T-cell (primary cell): ENCODE measurements at places on chromosomes 13 and 19. TPM values are rescaled to one million over a fixed set of nuclear protein-coding genes. Genes with fewer than 3 reads are reported as not detected.
A peak's percentile ranks its signal among the peaks of the same experiment; 100 is the strongest.

DNA sequence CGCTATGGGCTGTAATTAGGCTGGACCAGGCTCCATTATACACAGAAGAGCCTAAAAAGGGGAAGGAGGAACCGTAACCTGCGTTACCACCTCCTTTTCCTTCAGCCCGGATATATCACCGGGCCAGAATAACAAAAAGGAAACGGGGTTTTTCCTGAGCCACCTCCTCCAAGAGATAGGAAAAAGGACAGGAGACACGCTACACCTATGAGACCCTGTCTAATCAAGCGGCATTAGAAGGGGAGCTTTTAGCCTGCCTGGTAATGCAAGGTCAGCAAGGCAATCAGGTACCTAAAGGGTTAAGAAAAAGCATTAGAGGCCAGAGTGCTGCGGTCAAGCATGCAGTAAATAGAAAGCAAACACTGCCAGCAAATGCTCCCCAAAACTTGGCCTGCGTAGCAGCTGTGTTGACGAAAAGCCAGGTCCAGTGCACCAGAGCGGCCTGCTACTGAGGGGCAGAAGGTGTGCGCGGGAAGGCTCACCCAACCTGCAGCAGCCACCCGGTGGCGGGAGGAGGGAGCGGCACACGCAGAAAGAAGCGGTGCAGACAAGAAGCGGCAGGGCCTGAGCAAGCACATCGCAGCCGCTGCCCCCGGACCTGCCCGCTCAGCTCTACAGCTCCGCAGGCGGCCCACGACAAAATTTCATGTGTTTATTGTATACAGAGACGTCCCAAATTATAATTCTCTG, 1466.1 kb downstream of the UQCRFS1 start:
- DNase-seq = no peak

DNA sequence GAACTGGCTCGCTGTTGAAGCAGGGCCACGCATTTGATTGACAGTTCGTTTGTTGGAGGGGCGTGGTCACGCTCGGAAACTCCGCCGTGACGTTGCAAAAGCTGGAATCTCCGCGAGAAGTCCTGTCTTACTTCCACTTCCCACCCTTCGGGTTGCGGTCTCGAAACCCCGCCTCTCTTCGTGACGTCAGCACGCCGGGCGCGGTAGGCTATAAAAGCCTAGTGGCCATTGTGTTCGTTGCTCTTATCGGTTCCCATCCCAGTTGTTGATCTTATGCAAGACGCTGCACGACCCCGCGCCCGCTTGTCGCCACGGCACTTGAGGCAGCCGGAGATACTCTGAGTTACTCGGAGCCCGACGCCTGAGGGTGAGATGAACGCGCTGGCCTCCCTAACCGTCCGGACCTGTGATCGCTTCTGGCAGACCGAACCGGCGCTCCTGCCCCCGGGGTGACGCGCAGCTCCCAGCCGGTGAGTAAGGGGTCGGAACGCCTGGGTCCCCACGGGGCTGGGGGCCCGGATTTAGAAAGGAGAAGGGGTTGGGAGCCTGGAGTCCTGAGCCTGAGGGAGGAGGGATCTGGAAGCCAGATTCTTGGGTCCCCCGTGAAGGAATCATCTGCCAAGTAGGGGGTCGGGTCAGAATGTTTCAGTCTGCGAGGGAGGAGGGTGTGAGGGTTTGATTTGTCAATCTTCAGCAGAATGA, at the start of gene PPP1R15A:
PPP1R15A (plus strand) TSS at position 240 of the 702 bp plus-strand sequence. CDS start 813 bp downstream, outside the sequence.
- DNase-seq = peak; percentile 96

DNA sequence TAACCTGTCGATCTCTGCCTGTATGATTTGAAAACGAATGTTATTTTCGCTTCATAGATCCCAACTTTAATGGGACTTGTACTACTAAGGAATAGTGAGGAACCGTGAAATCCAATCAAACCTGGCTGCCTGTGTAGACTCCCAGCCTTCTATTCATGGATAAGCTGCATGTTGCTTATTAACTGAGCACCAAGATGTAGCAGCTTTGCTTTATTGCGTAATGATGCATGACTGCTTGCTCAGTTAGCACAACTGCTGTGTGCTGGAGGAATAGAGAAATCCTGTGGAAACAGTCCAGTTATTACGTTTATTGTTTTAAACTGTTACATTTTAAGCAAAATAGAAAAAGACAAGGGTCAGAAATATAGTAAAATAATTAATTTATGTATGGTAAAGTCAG, 108.2 kb downstream of the SHISA2 start:
- no peak for DNase-seq

DNA sequence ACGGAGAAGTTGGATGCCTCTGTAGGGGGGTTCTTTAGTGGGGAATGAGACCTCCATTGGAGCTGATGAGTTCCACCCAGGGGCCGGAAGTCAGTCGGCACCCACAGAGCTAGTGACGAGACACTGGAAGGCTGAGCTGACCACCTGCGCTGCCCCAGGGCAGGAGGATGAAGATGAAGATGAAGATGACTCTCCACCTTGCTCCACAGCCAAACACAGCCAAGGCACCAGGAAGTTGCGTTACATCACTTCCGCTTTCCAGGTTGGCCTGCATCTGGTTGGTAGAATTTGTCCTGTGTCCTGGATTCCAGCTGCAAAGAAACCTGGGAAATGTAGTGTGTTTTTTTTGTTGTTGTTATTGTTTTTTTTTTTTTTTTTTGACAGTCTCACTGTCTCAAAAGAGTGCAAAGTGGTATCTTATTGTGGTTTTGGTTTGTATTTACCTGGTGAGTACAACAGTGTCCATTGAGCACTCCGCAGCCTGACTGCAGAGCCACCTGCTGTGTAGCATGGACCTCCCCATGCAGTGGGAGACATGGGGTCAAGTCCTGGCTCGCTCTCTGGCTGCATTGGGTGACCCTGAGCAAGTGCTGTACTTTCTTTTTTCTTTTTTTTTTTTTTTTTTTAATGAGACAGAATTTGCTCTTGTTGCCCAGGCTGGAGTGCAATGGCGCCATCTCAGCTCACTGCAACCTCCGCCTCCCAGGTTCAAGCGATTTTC, 1.9 kb downstream of the TBC1D17 start:
- no peak for DNase-seq

- DNase-seq = no peak
Observed at GRCh38 chr13:20418953-20419352, 106.7 kb downstream of the CRYL1 start.

- no peak for DNase-seq
Observed at GRCh38 chr19:18453269-18454024, 15.5 kb upstream of the ISYNA1 start.

DNA sequence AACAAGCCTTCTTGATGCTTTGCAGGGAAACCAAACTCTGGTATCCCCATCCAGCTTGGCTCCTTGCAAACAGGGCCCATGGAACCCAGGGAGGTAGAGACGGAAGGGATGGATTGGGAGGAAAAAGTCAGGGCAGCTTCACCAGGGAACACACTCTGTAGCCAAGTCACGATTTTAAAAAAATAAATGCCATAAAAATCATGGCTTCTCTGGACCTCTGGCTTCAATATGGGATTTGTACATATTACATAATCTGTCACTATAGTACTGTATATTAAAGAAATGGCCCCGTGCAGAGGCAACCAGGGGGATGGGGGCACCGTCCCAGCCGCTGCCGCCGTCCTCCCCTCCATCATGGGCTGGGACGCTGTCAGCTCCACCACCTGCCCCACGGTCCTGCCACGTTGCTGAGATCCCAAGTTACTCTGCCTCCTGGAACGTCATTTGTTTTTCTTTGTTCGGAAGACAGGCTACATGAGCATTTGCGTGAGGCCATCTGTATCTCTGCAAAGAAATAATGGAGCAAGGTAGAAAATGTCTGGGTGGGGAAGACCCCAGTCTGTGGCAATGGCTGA, 313.3 kb downstream of the ZNF536 start:
- DNase-seq = no peak

DNA sequence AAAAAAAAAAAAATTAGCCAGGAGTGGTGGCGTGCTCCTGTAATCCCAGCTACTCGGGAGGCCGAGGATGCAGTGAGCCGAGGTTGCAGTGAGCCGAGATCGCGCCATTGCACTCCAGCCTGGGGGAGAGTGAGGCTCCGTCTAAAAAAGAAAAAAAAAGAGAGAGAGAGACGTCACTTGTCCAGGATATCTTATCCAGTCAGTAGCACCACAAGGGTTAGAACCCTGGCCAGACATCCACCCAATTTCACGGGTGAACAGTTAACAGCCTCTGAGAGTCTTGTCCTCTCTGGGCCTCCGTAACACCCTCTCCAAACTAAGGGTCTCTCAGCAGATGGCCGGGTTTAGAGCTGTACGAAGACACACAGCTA, 917 bp upstream of the CLPTM1 start:
- DNase-seq = no peak

DNA sequence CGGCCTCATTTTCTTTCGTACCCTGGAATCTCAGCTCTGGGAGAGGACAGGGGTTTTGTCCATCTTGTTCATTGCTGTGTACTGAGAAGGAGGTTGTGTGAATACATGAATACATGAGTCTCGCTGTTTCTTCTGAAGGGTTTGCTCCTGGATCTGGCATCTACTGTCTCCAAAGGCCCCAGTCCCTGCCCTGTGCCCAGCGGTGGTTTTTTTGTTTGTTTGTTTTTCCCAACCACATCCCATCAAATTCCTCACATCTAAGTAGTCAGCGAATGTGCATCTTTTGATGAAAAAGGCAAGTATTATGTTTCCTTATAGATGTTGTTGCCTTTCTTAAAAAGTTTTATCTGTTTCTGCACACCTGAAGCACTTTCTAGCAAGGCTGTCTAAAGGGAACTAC, 12.5 kb downstream of the DCAF15 start:
- DNase-seq = no peak

DNA sequence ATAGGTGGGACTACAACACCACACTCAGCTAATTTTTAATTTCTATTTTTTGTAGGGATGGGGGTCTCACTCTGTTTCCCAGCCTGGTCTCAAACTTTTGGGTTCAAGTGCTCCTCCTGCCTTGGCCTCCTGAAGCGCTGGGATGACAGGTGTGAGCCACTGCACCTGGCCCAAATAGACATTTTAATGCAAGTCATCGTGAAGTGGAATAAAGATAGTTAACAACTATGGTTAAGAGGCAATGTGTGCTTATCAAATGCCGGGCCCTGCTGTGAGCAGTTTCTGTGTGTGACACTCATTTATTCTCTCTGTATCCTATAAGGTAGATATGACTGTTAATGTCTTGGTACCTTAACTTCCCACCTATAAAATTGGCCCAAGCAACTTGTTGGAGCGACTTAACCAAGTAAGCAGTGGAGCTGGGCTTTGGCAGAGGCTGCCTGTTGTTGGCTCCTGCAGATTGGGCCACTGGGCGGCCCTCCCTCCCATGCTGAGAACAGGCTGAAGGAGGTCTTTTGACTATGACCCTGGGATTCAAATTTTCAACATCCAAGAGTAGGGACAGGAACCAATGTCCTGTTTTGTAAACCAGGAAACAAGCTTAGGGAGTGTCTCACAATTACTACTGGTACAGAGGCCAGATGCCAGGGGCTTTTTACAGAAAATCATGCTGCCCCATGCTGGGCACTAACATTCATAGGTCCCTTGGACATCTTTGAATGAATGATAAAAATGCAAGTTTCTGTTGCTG, 450.7 kb downstream of the TSHZ3 start:
- no peak for DNase-seq

GRCh38 chr13:92913840-92914239, 312.8 kb upstream of the GPC6 start:
- DNase-seq = no peak

- peak; percentile 83 for DNase-seq
Observed at GRCh38 chr19:984165-984967, at the start of gene WDR18. WDR18 (plus strand) TSS chr19:984345; CDS start chr19:984354, 9 bp downstream.

- no peak for DNase-seq
Observed at GRCh38 chr13:81929988-81930387, 1589.1 kb upstream of the SPRY2 start.

DNA sequence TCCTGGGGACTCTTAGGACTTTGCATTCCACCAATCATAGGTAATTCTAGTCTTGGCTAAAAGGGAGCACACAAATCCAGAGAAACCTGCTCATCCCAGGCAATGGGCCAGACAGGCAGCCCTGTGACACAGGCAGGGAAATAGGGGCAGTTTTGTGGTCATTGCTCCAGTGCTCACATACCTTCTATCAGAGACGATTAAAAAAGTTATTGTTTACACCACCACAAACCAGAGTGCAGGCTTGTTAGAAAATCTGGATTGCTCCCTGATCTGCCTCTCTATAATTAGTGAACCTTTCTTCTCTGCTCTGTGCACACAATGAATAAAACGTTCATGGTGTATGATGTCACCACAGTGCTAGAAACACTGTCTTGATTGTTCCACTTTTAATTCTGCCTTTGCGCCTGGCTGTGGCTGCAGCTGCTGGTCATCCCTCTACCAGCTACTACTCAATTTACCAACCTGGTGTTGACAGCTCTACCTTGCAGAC, 121.6 kb upstream of the SPATA13 start:
- no peak for DNase-seq

LIM2 gene
- total RNA-seq = not detected

MIPEP gene
- total RNA-seq = 10.7 TPM

PEX11G gene
- total RNA-seq = not detected
